ENCODE measurements at places on chromosomes 12 and 14. TPM values are rescaled to one million over a fixed set of nuclear protein-coding genes. Genes with fewer than 3 reads are reported as not detected.

MPHOSPH9 gene
- total RNA-seq, result 21.0 TPM

BDKRB1 gene
- 0.39 TPM for total RNA-seq

KRT78 gene
- total RNA-seq, result not detected

CCDC38 gene
- total RNA-seq, result not detected

NID2 gene
- 41.2 TPM for total RNA-seq

Data from right atrium auricular region (tissue), 2 donors.